Activated CD4-positive, alpha-beta memory T cell treated with anti-CD3 and anti-CD28 coated beads for 36 hours (primary cell): ENCODE measurements at places on chromosomes 4 and X. TPM values are rescaled to one million over a fixed set of nuclear protein-coding genes. Genes with fewer than 3 reads are reported as not detected.

The CLDN2 gene
- not detected for total RNA-seq

The PDLIM3 gene
- total RNA-seq = not detected

GRCh38 chr4:15412461-15412860 lies 15.4 kb upstream of the C1QTNF7 start:
- no peak overlapping the region for H3K27ac ChIP-seq
- H3K4me1 ChIP-seq = peaks cover 29% of the 10 kb centered on the region
- H3K27me3 ChIP-seq = no peaks in the 10 kb centered on the region
- no peak for DNase-seq

The SATL1 gene
- not detected for total RNA-seq

The TBC1D8B gene
- 2.2 TPM for total RNA-seq

The C4orf51 gene
- total RNA-seq = not detected

The RNF150 gene
- not detected for total RNA-seq

- peaks cover 4% of the 10 kb centered on the region for H3K27me3 ChIP-seq
- H3K4me1 ChIP-seq = no peaks in the 10 kb centered on the region
- H3K27ac ChIP-seq = no peak overlapping the region
These were observed 37.4 kb upstream of the BEX4 start for GRCh38 chrX:103177556-103177955.

The DCAF12L2 gene
- total RNA-seq = not detected

The XIAP gene
- total RNA-seq = 36.1 TPM

The DDX53 gene
- total RNA-seq = not detected

DNA sequence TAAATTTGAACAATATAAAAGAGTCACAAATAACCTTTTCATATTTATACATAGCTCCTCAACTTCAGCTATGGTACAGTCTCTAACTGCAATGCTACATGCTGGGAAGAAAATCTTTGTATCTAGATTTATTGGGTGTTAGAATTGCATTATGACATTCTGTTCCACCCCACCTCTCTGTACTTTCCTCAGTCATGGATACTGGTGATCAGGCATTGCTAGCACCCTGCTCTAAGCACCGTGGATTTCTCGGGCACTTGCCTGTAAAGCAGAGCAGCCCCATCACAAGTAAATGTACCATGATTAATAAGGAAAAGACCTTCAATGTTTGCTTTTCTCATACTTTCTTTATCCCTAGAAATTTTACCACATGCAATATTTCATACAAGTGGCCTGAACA lies 1028.9 kb upstream of the INTU start:
- no peak overlapping the region for H3K4me3 ChIP-seq
- no peak for DNase-seq
- H3K27ac ChIP-seq = no peak overlapping the region
- H3K4me1 ChIP-seq = no peaks in the 10 kb centered on the region
- H3K36me3 ChIP-seq = no peaks in the 10 kb centered on the region

DNA sequence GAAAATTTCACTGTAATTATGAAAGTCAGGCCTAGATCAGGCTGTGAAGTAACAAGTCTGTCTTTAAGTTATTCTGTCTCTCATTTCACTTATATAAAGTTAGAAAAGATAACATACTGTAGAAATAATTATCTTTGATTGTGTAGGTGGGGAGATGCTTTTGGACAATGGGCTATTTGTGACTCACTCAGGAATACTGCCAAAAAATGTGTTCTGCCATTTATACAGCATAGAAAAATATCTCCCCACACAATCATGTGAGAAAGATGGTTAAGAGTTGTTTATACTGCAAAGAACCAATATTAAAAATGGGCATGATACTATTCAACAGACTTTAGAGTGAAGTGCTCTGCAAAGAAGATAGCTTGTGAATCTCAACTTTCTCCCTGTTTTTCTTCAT lies 95.0 kb upstream of the GABRA2 start:
- DNase-seq = no peak
- H3K4me3 ChIP-seq = no peak overlapping the region
- no peaks in the 10 kb centered on the region for H3K36me3 ChIP-seq
- no peak overlapping the region for H3K27ac ChIP-seq
- H3K27me3 ChIP-seq = no peaks in the 10 kb centered on the region
- H3K4me1 ChIP-seq = no peaks in the 10 kb centered on the region

DNA sequence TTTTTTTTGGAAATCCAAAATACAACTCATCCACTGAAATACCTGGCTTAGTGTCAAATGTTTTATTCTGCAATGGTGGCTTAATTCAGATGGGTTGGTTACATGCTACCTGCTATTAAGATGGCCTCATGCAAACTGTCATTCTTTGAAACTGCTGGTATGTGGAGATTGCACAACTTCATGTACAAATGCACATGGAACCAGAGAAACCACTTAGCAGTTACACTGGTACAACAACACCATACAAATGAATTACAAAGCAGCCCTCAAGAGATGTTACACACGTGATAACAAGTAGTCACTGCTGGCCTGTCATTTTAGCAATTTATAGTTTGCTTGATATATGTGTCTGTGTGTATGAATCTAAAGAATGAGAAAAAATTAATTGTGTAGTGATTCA lies 84.6 kb upstream of the STS start:
- no peak overlapping the region for H3K4me3 ChIP-seq
- H3K27ac ChIP-seq = no peak overlapping the region
- H3K4me1 ChIP-seq = peaks cover 18% of the 10 kb centered on the region
- DNase-seq = no peak
- H3K27me3 ChIP-seq = no peaks in the 10 kb centered on the region
- peaks cover 3% of the 10 kb centered on the region for H3K36me3 ChIP-seq

The VSIG4 gene
- total RNA-seq = not detected

The MAGED4 gene
- 1.2 TPM for total RNA-seq

DNA sequence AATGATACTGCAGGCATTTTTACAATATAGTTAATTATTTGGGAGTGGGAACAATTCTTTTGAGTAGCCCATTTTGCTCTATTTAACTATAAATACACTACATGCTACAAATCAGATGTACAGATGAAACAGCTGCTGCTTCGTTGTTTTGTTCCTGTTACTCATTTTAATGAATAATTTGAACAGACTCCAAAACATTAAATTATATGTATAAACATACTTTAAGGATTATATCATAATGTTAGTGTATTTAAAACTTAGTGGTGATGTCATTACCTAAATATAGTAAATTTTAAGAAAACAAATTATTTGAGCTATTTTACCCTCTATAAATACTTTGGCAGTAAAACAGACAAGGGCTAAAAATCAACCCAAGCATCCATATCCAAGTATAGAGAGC lies 60.7 kb downstream of the GAB1 start:
- H3K27ac ChIP-seq = no peak overlapping the region
- peaks cover 2% of the 10 kb centered on the region for H3K4me1 ChIP-seq
- no peaks in the 10 kb centered on the region for H3K36me3 ChIP-seq
- DNase-seq = no peak

The KLB gene
- not detected for total RNA-seq

DNA sequence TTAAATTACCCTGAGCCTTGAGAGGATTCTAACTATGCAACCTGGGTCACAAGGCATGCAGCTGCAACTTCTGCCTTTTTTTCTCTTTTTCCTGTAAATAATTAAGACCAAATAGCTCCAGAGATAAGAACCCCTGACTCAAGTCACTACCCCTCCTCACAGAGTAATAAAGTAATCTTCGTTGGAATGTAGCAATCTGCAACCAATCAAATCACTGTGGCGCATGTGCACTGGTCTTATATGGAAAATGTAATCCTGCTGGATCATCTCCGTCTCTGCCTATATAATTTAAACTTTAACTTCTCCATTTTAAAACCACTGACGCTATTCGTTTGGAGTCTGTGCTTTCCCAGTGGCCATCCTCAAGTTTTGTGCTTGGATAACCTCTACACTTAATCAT lies 6.1 kb upstream of the EFHC2 start:
- H3K4me3 ChIP-seq = no peak overlapping the region
- H3K27me3 ChIP-seq = no peaks in the 10 kb centered on the region
- H3K36me3 ChIP-seq = no peaks in the 10 kb centered on the region
- peaks cover 11% of the 10 kb centered on the region for H3K4me1 ChIP-seq
- H3K27ac ChIP-seq = no peak overlapping the region

- H3K36me3 ChIP-seq = no peaks in the 10 kb centered on the region
- peak overlapping the region; percentile 51 for H3K27ac ChIP-seq
- H3K4me3 ChIP-seq = peak overlapping the region; percentile 79
- H3K4me1 ChIP-seq = peaks cover 23% of the 10 kb centered on the region
These were observed 88.6 kb downstream of the HPRT1 start for GRCh38 chrX:134548257-134549201.

- H3K36me3 ChIP-seq = no peaks in the 10 kb centered on the region
- H3K27me3 ChIP-seq = no peaks in the 10 kb centered on the region
- no peaks in the 10 kb centered on the region for H3K4me1 ChIP-seq
- no peak overlapping the region for H3K27ac ChIP-seq
These were observed 323.4 kb upstream of the SLC7A11 start for GRCh38 chr4:138565576-138565975.

- no peaks in the 10 kb centered on the region for H3K36me3 ChIP-seq
- no peak overlapping the region for H3K27ac ChIP-seq
- DNase-seq = no peak
- H3K4me3 ChIP-seq = no peak overlapping the region
These were observed 206.5 kb upstream of the ANXA10 start for GRCh38 chr4:167885872-167886271.

DNA sequence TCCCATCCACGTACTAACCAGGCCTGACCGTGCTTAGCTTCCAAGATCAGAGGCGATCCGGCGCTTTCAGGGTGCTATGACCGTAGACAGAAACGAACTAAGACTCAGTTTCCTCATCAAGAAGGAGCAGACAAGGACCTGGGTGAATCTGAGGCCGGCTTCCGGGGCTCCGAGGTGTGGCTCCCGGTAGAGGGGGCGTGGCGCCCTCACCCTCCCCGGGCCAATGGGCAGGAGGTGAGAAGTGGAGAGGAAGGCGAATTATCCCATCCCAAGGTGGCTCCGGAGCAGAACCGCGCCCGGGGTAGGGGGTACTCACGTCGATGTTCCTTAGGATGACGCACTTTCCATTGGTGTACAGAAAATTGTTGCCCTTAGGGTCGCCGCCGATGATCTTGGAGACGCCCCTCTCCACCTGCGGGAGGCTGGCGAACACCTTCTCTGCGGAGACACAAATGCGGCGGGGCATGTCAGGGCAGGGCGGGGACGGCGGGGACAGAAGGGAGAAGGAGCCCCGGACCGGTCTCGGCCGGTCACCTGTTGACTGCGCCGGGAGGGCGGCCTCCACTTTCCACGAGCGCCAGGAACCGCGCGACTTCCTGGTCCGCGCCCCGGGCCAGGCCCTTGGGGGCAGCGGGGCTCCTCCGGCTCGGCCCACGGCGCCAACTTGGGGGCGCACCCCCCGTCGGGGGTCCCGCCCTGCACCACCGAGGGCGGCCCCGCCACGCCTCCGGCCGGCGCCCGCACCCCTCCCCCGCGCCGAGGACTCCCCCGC lies 616 bp downstream of the WDR1 start:
- H3K27ac ChIP-seq = peak overlapping the region; percentile 96
- H3K4me1 ChIP-seq = peaks cover 65% of the 10 kb centered on the region
- H3K36me3 ChIP-seq = peaks cover 47% of the 10 kb centered on the region
- DNase-seq = peak; percentile 85
- peak overlapping the region; percentile 94 for H3K4me3 ChIP-seq

- H3K4me3 ChIP-seq = no peak overlapping the region
- H3K27me3 ChIP-seq = no peaks in the 10 kb centered on the region
- H3K36me3 ChIP-seq = no peaks in the 10 kb centered on the region
- DNase-seq = no peak
- H3K4me1 ChIP-seq = no peaks in the 10 kb centered on the region
- no peak overlapping the region for H3K27ac ChIP-seq
These were observed 1091.0 kb downstream of the C4orf33 start for GRCh38 chr4:130186931-130187330.

The MAOA gene
- 16.8 TPM for total RNA-seq

DNA sequence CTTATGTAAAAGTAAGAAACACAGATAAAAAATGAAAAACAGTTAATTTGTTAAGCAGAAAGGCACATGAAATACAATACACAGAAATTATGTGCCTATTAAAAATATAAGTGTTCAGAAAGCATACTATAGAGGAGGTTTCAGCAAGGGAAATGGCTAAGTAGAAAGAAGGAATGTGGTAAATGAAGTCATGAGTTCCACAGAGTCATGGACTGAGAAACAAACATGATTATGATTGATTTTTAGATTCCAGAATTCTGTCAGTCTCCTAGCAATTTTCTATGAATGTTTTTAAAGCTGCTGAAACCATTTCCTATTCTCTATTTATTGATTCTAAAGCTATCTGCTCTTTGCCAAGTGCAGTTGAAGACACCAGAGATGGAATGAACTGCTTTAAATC lies 1398.4 kb downstream of the ARAP2 start:
- DNase-seq = no peak
- H3K27ac ChIP-seq = no peak overlapping the region
- H3K27me3 ChIP-seq = no peaks in the 10 kb centered on the region
- no peaks in the 10 kb centered on the region for H3K4me1 ChIP-seq
- H3K4me3 ChIP-seq = no peak overlapping the region
- H3K36me3 ChIP-seq = no peaks in the 10 kb centered on the region

The MAD2L1 gene
- total RNA-seq = 96.6 TPM

- H3K27me3 ChIP-seq = no peaks in the 10 kb centered on the region
- H3K36me3 ChIP-seq = no peaks in the 10 kb centered on the region
- H3K27ac ChIP-seq = no peak overlapping the region
- no peaks in the 10 kb centered on the region for H3K4me1 ChIP-seq
- no peak overlapping the region for H3K4me3 ChIP-seq
These were observed 642.6 kb upstream of the HS3ST1 start for GRCh38 chr4:12071316-12071715.

The HADH gene
- total RNA-seq = 49.0 TPM

GRCh38 chr4:139301821-139302611 lies at the start of gene NDUFC1:
Gene NDUFC1 (minus strand): TSS chr4:139302477. CDS start chr4:139295798, 6,679 bp downstream.
- peak within 1 kb of the TSS; percentile 100 for H3K27ac ChIP-seq
- peak within 1 kb of the TSS; percentile 100 for H3K4me3 ChIP-seq
- peaks cover 51% of the 10 kb centered on the region for H3K4me1 ChIP-seq

The TKTL1 gene
- 0.15 TPM for total RNA-seq

DNA sequence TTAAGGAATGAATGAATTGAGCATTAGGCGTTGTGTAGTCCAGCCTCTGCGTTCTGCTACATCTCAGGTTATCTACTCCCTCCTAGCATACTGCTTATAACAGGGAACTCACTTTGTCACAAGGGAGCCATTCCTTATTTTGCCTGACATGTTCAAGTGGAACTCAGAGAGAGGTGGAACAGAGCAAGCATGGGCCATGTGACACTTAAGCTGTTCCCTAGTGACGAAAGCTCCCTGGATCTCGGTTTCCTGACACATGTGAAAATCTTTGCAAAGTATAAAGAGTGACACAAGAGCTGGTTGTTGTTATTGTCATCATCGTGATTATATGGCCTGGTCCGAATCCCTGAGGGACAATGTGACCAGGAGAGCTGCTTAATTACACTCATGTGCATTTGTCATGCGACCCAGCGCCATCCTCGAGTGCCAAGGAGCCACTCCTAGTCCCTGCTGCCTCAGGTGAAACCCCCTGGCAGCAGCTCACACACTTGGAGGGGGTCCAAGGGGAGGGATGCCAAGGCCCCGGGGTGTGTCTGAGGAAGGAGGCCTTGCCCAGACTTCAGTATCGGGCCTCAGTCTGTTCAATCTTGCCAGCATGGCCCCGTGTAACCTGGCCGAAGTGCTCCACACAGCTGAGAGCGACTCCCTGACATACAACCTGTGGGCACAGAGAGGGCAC lies 98.5 kb upstream of the MAP3K15 start:
- peaks cover 33% of the 10 kb centered on the region for H3K4me1 ChIP-seq
- no peak overlapping the region for H3K4me3 ChIP-seq
- peaks cover 4% of the 10 kb centered on the region for H3K36me3 ChIP-seq
- H3K27ac ChIP-seq = no peak overlapping the region

- no peaks in the 10 kb centered on the region for H3K4me1 ChIP-seq
- H3K4me3 ChIP-seq = no peak overlapping the region
These were observed 74.8 kb downstream of the IL15 start for GRCh38 chr4:141711211-141711610.

The MRPL1 gene
- total RNA-seq = 51.1 TPM

- no peaks in the 10 kb centered on the region for H3K27me3 ChIP-seq
- no peak for DNase-seq
- H3K4me1 ChIP-seq = peaks cover 15% of the 10 kb centered on the region
- H3K27ac ChIP-seq = peak overlapping the region; percentile 93
These were observed 743 bp downstream of the NKAP start for GRCh38 chrX:119942831-119943184.
